Stomach (tissue), 19 donors: ENCODE measurements at places on chromosomes 7 and 10. TPM values are rescaled to one million over a fixed set of nuclear protein-coding genes. Genes with fewer than 3 reads are reported as not detected.

The KLF14 gene
- 0.37 TPM for total RNA-seq

- DNase-seq: no peak
Measured at GRCh38 chr10:54702583-54703485, 98.2 kb downstream of the PCDH15 start.

DNA sequence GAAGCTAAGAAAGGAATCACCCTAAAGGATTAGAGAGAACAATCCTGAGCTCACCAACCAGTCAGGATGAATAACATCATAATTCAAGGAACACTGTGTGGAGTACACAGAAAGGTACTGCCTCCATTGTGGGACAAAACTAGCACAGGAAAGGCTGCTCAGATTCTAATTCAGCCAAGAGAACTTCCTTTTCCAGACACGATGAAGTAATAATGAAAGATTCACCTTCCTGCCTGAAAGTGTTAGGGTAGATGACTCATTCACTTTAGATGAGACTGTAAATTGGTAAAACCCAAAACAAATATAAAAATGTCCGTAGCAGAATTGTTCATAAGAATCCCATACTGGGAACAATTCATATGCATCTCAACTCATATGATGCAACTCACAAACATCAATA, 167.2 kb downstream of the CDC14C start:
- DNase-seq: no peak

- DNase-seq: peak; percentile 9
Measured at GRCh38 chr10:36344240-36345174, 702.4 kb upstream of the FZD8 start.

The UNCX gene
- not detected for total RNA-seq
